IMR-90 (cell line): ENCODE measurements at places on chromosomes 3 and 15. TPM values are rescaled to one million over a fixed set of nuclear protein-coding genes. Genes with fewer than 3 reads are reported as not detected.

CMC1 gene
- 1.6 and 2.8 TPM in 2 replicates for total RNA-seq

GOLGA6L10 gene
- under 0.01 and 0.28 TPM in 2 replicates for total RNA-seq

HRG gene
- not detected in 2 replicates for total RNA-seq

DNA sequence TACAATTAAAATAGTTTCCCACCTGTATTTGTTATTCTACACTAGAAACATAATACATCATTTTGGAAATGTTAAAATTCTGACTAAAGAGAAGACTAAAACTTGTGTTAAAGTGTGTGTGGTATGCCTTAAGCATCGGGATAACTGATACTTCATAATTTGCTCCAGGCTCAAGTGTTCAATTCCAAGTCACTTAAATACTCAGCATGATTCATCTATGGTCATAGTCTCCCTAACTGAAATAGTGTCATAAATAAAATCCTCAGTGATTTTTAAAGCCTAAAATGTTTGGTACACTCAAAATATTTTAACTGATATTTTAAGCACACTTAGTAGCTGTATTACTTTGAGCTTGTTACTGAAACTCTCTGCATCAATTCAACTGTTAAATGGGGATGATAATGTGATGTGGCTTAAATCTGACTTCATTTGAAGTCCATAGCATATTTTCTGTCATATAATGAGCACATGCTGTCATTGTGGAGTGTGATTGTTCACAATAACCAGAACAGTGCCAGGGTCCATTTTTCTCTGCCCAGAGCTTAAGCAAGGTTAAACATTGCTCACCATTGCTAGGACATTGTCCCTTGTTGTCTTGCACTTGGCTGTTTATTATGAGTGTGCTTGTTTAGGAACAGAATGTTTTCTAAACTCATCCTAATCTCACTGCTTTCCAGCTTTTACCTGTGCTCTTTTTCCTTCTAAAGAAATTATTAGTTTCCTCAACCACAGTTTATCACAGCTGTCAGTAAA lies 122.2 kb downstream of the KLHL25 start:
- peak; percentile 34 for DNase-seq

DNA sequence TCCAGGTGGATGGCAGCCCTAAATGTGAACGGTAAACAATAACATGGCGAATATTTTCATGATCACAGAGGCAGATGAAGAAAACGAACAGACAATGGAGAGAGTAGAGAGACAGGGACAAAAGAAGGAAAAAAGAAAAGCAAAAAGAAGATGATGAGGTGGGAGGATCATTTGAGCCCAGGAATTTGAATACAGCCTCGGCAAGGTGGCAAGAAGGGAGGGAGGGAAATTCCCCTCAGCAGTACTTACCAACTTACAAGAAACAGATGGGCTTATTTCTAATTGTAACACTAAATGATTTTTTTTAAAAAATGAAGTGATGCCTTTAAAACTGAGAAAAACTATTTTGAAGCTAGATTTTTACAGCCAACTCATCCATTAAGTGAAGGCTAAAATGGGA lies 6.0 kb upstream of the MAP4 start:
- DNase-seq = no peak

DNA sequence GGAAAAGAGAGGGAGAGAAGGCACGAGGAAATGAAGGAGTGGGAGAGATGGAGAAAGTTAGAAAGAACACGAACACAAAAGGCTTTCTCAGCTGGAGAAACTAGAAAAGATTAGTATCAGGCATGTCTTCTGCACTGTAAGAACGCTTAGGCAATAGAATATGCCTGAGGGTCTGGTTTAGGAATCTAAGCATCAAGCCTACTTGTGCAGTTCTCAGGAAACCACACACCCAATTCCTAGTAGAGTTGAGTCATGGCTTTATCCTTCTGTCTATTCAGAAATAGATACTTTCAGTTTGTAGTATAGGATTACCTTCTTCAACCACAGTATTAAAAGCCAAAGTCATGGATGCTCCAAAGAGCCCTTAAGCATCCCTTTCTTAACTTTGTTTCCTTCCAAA lies 969.4 kb downstream of the NTRK3 start:
- peak; percentile 0 for DNase-seq

CISH gene
- total RNA-seq = 0.83 and 0.90 TPM in 2 replicates

DNA sequence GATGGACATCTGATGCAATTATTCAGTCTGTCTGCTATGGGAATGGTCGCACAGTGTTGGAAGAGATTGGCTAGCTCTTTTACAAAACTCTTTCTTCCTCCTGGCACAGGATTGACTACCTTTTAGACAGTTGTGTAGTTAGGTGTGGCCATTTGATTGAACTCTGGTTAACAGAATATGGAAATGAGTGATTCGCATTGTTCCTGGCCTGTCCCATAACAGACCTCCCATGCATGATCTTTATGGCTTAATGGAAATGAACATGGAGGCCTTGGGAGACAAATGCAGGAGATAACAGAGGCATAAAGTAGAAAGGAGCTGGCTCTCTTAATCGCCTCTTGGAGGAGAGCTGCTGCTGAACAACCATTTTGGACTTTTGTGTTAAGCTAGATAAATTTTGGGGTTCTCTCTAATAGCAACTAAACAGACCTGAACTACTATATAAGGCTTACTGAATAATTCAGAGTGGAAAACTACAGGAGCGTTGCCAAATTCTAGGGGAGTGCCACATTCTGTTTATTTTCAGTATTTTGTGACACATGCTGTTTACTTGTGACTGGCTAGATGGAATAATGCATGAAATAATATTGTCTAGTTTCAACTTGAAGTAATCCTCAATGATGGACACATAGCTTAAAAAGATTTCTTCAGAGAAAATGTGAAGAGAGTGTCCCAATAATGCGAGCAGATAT lies 357.7 kb upstream of the SGO1 start:
- DNase-seq = no peak

GRCh38 chr3:37718632-37719031 lies 143.0 kb upstream of the CTDSPL start:
- DNase-seq = no peak

DNA sequence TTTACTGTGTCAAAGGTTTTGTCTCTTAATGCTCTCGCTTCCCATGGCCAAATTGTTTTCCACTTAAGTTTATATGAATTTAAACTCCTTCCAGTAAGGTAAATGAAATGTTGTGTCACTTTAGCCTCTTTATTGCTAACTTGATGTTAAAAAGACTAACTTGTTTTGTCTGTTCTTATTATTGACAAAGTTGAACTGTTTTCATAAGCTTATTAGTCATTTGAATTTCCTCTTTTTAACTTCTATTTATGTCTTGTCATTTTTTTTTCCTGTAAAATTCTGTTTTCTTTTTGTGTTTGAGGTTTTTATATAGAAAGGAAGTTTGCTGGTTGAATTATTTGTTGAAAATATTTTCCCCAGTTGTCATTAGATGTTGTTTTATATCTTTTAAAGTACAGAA lies 25.8 kb downstream of the FAM98B start:
- DNase-seq = no peak

- peak; percentile 87 for DNase-seq
These were observed 59.2 kb upstream of the IL12A start for GRCh38 chr3:159929171-159930141.

SKOR1 gene
- total RNA-seq = not detected in 2 replicates

GRCh38 chr3:30873671-30874070 lies 20.8 kb downstream of the GADL1 start:
- peak; percentile 1 for DNase-seq

- DNase-seq = no peak
These were observed 1113.7 kb downstream of the OTOL1 start for GRCh38 chr3:162610261-162610660.

- DNase-seq = no peak
These were observed 13.5 kb downstream of the OR5K3 start for GRCh38 chr3:98404010-98404409.

- DNase-seq = no peak
These were observed 31.8 kb upstream of the PSMD6 start for GRCh38 chr3:64055076-64055475.

GRCh38 chr3:195334967-195335366 lies 64.0 kb upstream of the XXYLT1 start:
- no peak for DNase-seq

RGMA gene
- total RNA-seq = 0.18 TPM in 1 of 2 replicates, not detected in the other

DNA sequence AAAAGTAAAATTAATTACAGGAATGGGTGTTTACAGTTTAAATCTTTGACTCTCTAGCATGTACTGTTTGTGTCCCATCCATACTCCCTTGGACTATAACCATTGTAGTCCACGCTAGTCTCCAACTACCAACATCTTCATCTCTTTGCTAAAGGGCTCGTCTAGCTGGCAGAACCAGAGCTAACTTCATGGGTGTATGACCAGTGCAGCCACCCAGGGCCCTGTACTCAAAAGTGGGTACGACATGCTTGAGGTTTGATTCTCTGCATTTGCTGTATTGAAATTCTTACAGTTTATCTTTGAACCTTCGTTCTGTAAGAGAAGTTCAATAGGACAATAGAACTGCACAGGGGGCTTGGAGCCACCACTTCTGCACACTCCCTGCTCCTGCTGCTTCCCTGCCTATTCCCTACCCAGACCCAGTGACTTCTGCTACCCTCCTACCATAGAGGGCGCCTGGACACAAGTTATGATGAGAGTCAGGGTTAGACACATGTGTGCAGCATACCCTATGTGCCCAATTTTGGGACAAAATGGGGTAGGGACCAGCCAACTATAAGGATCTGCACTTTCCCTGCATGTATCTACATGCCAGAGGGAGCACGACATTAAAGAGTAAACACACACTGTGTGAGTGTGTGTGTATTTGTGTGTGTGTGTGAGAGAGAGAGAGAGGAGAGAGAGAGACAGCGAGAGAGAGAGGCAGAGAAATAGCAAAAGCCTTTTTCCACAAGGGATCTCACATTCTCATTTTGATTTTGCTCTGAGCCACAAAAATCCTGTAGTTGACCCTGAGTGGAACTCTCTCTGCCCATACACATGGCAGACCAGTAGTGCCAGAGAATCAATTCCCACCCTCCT lies 59.0 kb upstream of the NECTIN3 start:
- no peak for DNase-seq

TLR9 gene
- total RNA-seq = not detected in 2 replicates

- DNase-seq = no peak
These were observed 14.9 kb downstream of the SOX2 start for GRCh38 chr3:181726351-181727330.

DNA sequence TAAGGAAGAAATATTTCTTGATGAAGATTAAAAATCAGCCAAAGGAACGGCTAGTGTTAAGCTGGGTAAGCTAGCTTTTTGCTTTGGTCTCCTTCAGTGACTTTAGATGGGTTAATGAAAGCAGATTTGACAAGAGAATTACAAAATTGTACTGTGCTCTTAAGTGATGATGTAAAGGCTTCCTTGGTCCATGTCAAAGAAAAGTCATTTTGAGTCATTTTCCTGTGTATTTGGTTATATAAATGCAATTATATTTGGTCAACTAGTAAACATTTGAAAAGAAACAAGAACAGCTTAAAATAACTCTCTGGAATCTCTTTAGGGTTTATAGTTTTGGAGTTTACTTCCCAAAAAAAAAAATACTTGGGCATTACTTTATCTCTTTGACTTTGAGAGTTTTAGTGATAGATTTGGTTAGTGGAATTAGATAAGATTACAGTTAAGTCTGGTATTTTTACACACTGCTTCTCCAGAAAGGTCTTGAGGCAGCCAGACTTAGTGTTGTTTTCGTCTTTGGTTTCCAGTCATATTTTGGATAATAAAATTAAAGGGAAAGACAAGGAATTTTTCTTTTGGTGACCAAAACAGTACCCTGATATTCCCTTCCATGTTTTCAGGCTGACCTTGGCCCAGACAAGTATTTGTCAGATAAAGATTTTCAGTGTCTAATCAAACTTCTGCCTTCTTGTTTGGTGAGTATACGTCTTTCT lies 42.3 kb downstream of the PDHB start:
- peak; percentile 15 for DNase-seq

GRCh38 chr15:65192016-65192415 lies 6.9 kb upstream of the CLPX start:
- DNase-seq = peak; percentile 13

DNA sequence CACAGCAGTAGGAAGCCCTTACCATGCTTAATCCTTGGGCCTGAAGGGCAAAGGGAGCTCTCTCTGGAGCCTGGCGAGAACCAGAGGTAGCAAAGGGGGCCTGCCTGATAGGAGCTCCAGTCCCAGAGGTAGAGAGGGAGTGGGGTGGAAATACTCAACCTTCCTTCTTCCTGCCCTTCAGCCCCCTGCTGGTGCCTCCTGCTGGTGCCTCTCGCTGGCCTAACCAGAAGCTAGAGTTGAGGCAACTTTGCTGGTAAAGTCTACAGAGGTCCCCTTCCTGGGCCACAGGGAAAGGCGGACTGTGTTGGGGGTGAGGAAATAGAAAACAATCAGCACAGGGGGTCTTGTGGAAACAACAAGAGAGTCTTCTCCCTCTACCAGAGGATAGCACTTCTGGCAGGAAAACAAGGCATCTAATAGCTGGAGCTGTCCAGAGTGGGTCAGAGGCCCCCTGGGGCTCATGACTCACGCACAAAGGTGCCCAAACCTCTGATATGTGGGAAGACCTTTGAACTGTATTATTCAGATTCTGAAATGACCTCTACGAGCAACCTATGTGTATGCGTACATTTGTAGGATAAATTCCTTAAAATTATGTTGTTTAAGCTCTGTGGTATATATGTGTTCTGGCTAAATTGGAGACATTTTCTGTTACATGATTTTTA lies 133.9 kb downstream of the LRRC28 start:
- DNase-seq = no peak

DNA sequence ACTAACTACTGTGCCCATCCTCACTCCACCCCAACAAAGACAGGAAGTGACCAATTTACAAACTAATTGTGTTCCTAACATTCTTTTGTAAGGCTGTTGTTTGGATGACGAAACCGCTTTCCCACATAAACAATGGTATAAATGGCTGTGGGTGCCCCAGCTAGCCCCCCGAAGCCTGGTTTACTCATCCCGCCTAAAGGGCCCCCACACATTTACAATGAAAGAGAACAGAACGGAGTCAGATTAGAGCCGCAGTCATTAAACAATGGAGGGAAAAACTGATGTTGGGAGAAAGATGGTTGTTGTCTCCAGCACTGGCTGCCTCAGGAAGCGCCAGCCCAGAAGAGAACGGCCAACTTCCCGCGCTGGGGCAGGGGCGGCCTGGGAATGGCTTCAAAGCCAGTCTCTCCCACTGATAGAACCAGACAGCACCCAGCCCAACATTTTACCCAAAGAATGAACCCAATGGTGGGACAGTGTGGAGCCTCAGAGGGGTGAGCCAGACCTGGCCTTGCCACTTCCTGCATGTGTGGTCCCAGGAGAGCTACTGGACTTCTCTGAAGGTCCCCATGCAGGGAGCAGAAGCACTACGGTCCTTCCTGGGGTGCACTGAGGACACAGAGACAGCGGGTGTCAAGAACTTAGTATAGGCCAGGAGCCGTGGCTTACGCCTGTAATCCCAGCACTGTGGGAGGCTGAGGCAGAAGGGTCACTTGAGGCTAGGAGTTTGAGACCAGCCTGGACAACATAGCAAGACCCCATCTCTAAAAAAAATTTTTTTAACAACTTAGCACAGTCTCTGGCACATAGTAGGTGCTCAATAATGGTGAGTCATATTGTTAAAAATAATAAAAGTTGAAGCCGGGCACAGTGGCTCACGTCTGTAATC lies 75.8 kb upstream of the GATA2 start:
- DNase-seq = no peak

DNA sequence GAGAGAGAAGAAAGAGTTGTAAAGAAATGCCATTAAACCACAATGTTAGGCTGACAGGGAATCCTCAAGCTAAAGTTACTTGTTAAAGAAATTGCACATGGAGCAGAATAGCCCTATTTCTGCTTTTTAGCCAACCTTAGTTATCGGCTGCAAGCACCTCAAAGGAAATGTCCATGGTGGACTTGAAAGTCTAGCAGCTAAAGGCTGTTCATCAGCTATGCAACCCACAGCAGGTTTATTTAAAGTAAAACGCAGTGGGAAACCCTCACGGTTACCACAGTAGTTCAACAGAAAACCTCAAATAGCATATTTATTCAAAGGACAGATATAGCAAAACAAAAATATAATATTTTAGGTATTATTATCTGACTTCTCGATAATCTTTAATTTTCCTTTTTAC lies 967.2 kb downstream of the IGSF11 start:
- DNase-seq = no peak
